ENCODE measurements at places on chromosomes 6 and 20.

- DNase-seq = no peak
Measured at GRCh38 chr6:70424291-70424690, 11.0 kb downstream of the FAM135A start.

GRCh38 chr6:85614780-85615179 lies 21.1 kb upstream of the SNX14 start:
- DNase-seq = no peak

GRCh38 chr6:130696806-130697205 lies 130.4 kb upstream of the SMLR1 start:
- DNase-seq = no peak

DNA sequence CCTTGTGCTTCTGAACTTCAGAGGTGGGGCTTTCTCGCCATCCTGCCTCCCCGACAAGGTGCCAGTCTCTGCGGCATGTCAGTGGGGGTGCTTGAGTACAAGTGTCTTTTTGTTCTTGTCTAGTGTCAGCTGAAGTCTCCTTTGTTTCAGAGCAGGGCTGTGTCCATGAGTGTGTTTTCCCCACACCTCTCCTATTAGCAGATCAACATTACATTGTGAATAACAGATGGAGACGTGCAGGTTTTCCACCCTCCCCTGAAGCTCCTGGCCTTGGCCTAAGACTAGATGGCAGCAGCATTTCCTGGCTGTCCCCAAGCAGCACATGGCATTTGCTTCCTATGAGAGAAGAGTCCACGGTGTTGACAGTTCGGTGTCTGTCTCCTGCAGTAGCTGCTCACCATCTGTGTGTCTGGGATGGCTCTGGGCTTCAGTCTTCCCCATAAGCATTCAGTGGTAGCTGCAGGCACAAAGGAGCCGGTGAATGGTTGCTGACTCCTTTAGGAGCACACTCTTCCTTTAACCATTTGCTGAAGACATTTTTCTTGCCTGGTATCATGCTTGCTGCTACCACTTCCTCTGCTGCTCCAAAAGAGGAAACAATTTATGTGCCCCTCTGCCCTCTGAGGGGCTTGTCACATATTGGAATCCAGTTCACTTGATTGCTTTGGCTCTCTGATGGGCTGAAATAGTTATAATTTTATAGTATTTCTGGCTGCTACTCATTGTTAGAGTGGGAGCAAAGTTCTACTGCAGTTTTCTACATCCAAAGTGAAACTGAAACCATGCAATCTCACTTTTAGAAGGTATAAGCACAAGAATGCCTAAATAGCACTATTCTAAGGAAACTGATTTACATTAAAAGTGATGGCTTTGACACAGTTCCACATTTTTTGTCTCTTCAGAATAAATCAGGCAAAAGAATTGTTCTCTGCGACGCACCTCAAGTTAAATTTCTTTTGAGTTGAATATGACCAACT lies 913.0 kb downstream of the C6orf118 start:
- DNase-seq = no peak

DNA sequence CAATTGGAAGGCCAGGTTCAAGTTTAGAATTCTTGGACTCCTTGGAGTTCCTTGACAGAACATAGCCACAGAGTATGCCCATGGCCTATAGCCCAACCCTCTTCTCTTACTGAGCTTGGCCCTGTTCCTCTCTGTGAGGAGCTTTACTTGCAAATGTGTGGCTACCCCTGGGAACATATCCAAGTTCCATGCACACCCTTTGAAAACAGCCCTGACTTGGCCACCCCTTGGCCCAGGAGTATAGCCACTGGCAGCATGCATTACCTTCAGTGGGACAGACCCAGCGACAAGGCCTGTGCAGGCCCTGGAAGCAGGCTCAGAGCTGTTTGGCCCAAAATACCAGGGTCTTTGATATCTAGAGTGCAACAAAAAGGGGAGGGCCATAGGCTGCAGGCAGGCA lies 19.5 kb upstream of the MAS1 start:
- DNase-seq = no peak

DNA sequence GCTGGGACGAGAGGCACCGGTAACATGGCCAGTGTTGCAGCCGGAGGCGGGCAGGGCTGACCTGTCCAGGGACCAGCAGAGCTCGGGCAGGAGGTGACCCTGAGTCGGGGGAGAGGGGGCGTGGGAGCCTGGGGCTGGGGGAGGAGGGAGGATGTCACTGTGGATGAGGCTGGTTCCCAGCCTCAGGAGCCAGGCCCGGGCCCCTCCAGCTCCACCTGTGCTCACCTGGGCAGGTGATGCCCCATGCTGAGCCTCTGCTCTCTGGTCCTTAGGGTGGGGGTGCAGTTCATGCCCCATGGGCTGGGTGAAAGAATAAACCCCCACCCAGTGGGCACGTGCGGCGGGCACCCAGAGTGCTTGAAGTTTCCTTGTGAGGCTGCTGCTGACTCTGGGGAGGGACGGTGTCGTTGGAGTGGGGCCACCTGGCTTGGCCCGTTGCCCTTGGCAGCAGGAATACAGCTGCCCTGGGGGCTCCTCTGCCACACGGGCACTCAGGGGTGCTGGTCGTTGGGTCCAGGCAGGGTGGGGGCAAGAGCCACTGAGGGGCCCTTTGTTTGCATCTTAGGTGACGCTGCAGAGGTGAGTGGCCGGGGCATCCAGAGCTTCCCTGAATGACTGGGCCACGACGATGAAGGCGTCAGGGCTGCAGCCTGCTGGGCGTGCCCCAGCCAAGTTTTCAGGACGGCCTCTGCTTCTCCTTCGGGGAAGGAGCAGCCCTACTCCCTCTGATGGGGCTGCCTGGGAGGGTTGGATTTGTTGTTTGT lies 24.7 kb upstream of the BHLHE23 start:
- no peak for DNase-seq

DNA sequence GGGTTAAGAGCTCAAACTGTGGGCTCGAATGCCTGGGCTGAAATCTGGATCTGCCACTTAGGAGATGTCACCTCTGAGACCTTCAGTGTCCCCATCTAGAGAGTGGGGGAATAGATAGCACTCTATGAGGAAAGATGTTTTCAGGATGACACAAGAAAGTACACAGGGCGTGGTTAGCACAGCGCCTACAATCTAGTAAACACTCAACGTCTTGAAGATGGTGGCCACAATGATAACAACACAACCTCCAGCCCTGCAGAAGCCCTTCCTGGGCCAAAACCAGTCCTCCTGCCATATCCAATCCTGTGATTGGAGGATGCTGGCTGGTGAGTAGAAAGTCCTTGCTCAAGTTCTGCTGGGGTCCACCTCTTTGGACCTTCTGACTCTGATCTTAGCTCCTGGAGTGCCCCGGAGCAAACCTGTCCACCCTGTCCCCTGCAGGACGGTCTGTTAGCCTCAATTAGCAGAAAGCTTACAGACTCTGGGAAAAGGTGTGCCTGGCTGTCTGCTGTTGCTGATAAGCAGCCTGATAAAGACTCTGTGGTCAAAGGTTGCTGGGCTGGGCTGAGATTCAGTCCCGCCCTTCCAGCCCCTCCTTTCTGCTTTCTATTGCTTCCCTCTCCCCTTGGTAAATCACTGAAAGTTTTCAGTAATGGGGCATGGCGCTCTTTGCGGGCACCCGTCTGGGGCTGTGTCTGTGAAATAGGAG lies 8.2 kb downstream of the EDN3 start:
- no peak for DNase-seq

DNA sequence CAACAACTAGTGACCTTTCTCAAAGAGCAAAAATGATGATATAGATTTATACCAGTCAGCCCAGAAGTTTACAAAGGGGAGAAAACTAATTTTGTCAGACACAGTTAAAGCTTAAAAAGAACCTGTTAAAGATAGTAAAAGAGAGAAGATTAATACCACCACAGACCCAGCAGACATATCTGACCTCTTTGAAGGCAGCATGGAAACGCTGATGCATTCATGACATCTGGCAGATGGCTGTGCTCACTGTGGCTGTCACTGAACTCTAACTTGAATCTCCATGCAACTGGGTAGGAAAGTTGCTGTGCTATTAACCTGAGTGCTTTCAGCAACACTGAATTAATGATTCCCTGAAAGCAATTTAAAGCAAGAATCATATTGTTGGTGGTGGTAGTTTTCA lies 159.8 kb upstream of the PRDM1 start:
- no peak for DNase-seq

GRCh38 chr6:33014841-33015634 lies 5.6 kb upstream of the HLA-DOA start:
- DNase-seq = no peak

DNA sequence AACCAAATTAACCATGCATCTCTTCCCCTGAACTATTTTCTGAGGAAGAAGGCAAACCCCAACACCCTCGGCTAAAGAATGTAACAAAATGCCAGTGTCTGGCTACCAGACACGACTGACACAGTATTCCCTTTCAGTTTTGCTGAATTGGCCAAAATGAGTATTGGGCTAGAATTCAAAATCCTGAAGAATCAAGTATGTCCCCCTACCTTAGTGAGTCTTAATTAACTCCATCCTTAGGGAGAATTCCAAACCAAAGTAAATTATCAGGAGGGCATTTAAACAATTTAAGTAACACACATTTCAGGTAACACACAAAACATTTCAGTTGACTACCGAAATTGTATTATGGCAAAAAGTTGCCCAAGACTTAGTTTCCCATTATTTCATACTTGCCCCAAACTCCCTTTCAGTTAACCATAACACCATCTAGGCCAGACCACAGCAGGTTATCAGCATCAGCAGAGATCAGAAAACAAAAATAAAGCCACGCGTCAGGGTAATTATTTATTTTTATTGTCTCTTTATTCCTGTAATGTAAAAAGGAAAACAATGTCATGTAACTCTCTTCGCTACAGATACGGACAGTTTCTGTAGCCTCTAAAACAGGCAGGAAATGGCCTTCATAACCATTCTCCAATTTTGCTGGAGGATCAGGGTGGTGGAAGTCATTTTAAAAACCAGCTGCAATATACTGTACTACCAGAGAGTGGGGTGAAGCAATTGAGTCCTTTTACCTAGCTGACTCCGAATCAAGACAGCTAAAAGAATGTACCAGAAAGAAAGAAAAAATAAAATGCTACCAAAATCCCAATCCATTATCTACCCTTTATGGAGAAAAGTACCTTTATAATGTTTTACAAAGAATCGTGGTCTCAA lies 1.9 kb downstream of the SNX5 start:
- no peak for DNase-seq

DNA sequence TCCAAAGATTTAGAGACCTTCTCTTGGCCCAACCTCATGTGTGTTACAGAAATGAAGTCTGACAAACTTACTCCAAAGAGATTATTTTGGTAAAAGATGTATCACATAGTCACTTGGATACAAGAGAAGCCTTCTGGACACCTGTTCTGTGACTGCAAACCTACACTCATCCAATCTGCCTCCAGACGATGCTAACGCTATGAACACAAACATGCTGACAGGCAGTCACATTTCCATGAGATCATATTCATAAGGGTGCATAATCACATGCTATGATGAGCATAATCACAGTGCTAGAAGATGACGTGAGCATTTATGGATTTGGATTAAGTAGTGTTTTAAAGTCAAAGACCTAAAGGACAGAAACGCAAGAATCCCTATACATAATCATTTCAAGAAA lies 340.2 kb downstream of the HACE1 start:
- DNase-seq = no peak

- DNase-seq = no peak
Measured at GRCh38 chr6:82363428-82364086, at the start of gene TPBG. Gene TPBG, plus strand, starts transcription at chr6:82363817. Its CDS starts 1,145 bp downstream, at chr6:82364962.

- DNase-seq = no peak
Measured at GRCh38 chr6:42925248-42925857, 3.9 kb upstream of the CNPY3 start.

DNA sequence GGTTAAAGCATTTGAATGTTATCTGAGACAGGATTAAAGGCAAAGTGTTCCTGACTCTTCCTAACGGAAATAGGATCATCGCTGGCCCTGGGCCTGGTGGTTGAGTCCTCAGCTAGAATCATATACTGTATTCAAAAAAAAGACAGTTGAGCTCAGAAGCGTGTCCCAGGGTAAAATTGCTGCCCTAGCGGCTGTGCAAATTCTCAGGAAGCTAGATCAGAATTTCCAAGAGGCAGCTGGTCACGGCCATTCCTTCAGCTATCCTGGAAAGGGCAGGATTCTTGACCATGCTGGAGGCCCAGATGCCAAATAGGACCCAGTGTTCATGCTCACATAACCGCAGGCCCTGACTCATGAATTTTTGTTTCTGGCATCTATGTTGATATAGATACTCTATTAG lies 67.4 kb downstream of the STMND1 start:
- no peak for DNase-seq

GRCh38 chr6:157198425-157199279 lies 124.7 kb downstream of the TMEM242 start:
- no peak for DNase-seq

- DNase-seq = no peak
Measured at GRCh38 chr6:10854922-10855632, 16.7 kb upstream of the MAK start.

DNA sequence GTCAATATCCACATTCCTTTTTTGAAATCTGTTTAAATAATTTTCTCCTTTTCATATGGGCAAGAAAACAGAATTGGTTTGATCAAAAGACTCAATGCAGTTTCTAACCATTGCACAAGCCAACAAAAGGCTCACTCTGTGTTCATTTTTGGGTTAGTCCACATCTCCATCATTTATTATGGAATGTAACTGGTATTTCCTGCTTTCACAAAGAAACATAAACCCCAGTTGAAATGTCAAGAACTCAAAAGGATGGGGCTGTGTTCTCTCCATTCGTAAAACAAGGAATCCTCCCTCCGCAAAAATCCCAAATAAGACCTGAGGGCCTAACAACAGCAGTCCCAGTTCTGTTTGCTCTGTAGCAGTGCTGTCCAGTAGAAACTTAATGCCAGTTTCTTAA lies 420.9 kb downstream of the GJA1 start:
- no peak for DNase-seq

DNA sequence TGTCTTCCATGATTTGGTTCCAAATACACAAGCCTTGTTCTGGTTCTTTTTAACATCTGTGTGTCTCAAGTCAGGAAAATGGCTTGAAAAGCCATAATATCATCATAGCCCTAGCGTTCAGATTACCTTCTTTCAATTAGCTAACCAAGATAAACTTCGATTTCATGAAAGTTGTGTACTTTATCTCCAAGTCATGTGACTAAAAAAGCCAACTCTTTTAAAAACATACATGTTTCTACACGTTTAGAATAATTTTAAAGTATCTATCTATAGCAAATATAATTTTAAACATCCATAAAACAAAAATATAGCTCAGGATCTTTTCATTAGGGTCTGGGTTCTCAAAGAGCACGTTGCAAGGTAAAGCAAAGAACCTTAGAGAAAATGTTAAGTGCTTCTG lies 261.1 kb downstream of the PRL start:
- no peak for DNase-seq

DNA sequence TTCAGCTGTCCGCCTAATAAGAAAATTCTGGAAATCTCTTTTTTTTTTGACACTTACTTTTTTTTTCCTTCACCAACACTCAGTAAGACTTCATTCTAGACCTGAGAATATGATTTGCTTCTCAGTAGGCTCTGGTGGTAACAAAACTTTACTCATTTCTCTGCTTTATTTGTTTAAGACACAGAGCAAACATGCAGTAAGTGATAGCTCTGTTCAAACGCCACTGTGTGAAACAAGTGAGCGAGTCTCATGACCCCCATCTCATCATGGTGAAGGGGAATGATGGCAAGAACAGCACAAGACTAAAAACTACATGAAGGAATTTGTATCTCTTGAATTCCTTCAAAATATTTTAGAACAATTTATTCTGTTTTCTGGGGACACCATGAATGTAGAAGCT lies 541.6 kb upstream of the POU3F2 start:
- no peak for DNase-seq

- DNase-seq = no peak
Measured at GRCh38 chr6:41696788-41697187, 38.6 kb downstream of the TFEB start.

GRCh38 chr6:2543321-2543720 lies 207.4 kb downstream of the MYLK4 start:
- no peak for DNase-seq

- DNase-seq = no peak
Measured at GRCh38 chr6:494394-494793, 102.8 kb downstream of the IRF4 start.
